ENCODE measurements at places on chromosomes 1 and 21.
A peak's percentile ranks its signal among the peaks of the same experiment; 100 is the strongest.

DNA sequence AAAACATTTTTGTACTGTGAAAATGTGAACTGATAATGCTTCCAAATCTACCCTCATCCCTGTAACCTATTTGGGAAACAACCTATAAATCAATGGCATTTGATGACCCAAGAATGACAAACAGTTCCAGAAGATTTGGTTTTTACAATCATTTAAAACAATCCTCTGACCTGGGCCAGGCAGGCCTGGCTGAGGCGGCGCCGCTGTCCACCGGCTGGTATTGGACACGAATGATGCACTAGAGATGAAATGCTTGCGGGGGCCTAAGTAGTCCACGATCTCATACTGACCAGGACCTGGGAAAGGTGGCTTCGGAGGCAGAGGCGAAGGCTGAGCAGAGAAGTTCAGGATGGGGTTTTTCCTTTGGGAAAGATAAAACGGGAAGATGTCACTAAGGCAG lies 41.5 kb downstream of the GRHL3 start:
- DNase-seq, result no peak

GRCh38 chr1:212161231-212161781 lies 123.9 kb upstream of the PPP2R5A start:
- DNase-seq, result peak; percentile 92

DNA sequence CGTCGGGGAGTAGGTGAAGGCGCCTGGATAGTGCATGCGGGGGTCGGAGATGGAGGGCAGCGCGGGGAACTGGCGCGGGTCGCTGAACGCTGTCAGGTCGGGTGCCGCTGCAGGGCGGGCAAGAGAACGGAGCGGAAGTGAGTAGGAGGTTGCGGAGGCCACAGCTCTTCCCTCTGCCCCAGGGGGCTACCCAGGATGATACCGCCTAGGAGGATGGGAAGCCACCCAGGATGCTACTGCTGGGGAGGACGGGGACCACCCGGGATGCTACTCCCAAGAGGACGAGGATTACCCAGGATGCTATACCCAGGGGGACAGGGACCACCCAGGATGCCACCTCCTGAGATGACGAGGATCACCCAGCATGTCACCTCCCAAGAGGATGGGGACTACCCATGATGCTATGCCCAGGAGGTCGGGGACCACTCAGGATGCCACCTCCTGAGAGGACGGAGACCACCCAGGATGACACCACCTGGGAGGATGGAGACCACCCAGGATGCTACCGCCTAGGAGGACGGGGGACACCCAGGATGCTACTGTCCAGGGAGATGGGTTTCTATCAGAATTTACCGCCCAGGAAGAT lies 123.8 kb downstream of the CLIC6 start:
- DNase-seq, result no peak

DNA sequence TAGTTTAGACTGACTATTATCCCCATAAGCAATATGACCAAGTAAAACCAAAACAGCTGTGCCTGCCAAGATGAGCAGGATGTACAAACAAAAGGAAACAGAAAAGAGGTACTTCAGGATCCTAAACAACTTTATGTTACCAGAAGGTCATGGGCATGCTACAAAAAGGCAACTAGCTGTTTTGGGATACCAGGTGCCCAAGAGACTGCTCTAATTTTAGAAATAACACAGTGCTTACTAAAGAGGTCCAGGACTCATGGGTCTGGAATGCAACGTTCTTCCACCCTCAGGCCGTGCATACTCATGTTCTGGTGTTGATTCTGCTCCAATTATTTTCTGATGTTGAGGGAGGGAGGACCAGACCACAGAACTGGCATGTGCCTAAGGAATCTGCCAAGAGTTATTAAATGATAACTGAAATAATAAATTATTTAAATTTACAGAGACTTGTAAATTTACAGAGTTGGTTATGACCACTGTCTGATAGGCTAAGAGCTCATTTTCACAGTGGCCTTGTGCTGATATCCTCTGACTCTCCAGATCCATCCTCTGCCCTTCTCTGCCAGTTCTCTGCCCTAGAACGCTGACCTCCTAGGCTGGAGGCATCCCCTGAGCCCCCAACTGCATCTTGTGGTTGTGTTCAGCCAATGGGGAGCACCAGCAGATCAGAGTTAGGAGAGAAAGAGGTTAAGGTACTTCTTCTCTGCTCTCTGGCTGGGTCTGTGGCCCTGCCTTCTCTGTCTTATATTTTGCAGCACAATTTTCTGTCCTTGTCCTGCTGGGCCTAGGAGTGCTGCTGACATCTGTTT lies 37.7 kb upstream of the BCL10 start:
- peak; percentile 90 for DNase-seq

DNA sequence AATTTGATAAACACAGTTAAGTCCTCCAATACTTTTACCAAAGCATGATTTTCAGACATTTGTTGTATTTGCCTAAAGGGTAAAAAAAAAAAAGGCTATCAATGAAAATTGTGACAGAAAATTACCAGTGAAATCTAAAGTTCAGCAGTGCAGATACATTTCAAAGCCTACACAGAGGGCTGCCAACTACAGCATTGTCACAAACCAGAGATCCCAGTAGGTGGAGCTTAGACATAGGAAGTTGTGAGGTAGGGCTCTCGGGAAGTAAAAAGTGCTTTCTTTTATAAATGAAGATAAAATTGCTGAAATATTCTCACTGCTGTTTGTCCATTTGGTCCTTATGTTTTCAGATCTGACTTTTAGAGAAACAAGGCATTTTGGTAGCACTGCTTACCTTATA lies 123.0 kb downstream of the DYRK1A start:
- no peak for DNase-seq

DNA sequence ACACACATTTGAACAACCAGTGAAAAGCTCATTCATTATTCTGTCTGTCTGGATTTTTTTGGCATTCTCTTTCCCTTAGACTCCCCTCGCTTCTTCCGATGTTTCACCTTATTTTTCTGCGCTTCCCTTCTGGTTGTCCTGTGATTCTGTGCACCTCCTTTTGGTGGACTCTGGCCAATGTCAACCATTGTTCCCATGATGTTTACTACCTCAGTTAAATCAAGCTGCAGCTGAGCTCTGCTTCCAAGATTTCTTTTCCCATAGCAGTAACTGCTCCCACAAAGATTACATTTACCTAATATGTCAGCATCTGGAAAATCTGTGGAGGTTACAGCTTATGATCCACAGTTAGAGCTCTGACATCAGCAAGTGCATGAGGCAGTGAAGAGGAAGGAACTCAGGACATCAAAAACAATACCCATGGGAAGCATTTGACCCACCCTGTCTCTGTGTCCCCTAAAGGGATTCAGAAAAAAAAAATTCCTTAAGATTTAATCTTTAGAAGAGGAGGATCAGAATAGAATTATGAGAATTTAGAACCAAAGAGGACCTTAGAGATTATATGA lies 69.9 kb upstream of the ADAMTS5 start:
- DNase-seq, result no peak

DNA sequence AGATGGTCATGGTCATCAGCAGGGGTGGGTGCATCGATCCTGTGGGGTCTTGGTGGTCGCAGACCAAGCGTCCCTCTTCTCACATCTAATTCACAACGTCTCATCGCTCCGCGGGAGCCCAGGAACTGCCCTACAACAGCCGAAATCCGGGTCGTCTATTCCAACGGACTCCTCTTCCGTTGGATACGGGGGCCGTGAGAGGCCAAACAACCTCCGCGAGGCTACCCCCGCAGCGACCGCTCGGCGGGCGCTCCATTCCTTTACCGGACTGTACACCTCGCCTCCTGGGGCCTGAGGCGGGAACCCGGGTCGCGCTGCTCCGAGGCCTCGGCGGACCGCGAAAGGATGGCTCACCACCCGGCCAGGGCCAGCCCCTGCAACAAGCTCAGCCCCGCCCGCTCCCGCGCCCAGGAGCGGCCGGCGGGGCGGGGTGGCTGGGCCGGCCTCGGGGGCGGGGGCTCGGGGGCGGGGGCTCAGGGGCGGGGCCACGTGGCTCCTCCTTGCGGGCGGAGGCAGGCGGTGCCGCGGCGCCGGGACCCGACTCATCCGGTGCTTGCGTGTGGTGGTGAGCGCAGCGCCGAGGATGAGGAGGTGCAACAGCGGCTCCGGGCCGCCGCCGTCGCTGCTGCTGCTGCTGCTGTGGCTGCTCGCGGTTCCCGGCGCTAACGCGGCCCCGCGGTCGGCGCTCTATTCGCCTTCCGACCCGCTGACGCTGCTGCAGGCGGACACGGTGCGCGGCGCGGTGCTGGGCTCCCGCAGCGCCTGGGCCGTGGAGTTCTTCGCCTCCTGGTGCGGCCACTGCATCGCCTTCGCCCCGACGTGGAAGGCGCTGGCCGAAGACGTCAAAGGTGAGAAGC lies at the start of gene QSOX1:
Gene QSOX1, plus strand, starts transcription at position 545 of the 857 bp plus-strand sequence. Its CDS starts 39 bp downstream, at position 584.
- peak; percentile 94 for DNase-seq

GRCh38 chr1:222418654-222419053 lies 129.2 kb downstream of the HHIPL2 start:
- no peak for DNase-seq

DNA sequence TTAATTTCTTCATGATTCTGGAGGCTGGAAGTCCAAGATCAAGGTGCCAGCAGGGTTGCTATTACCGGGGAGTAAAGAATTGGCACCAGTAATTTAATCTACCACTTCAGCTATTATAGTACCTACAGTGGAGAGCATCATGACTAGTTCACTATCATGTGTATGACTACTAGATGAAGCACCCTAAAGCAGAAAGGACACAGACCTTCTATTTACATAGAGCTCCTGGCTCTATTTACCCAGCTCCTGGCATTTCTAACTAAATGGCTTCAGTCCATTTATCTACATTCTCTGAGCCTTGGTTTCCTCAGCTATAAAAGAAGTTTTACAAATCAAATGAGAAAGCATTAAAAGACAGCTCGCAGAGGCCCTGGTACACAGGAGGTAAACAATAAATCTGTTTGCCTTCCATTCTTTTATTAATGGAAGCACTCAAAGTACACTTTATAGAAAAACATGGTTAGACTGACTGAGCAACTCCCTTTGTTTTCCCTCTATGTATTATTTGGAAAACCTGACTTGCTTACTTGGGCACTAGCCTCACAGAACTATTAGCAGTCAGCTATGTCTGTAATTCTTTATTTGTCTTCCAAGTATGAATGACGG lies 203.0 kb downstream of the SLC35F3 start:
- no peak for DNase-seq

- DNase-seq, result no peak
Measured at GRCh38 chr1:158140764-158141192, 39.9 kb upstream of the CD1D start.

GRCh38 chr1:68625624-68626023 lies 128.7 kb upstream of the DEPDC1 start:
- DNase-seq, result no peak
